Stimulated activated CD8-positive, alpha-beta memory T cell treated with anti-CD3 and anti-CD28 coated beads, Interleukin-7, amount 100 ng/mL, for 1 hour (primary cell): ENCODE measurements at places on chromosomes 2 and 18.

- no peak for DNase-seq
Observed at GRCh38 chr2:19848952-19849351, 52.8 kb downstream of the TTC32 start.

- DNase-seq = no peak
Observed at GRCh38 chr2:205744074-205744591, 61.8 kb downstream of the NRP2 start.

- DNase-seq = no peak
Observed at GRCh38 chr2:229180658-229181057, 90.4 kb downstream of the PID1 start.

GRCh38 chr2:112843288-112843687 is 6.7 kb upstream of the IL1B start:
- DNase-seq = no peak

DNA sequence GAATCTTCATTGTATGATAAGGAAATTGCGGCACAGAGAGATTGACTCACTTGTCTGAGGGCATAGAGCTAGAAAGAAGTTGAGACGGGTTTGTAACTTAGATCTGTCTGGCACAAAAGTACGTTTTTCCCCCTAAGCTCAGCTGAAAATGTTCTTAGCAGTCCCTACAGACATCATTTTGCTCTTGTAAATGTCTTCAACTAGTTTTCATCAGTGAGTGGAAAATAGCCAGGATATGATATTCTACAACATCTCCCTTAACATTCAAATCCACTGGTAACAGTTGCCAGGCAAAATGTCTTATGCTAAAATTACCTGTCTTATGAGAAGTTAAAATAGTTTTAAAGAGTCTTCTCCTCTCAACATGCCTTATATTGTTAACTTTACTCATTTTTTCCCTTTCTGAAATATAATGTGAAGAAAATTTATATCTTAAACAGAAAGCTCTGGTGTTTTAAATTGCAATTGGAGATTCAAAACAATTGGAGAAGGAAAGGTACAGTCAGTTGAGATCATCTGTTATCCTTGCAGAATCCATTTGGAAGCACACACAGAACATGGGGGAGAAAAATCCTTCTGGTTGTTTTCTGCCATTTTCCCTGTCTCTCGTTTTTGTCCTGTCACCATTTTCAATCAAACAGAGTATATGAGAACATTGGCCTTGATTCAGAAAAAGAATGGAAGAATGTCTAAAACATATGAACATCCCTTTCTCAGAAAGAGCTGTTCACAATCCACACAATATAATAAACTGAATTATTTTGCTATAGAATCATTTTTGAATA is 255.0 kb downstream of the TRIB2 start:
- no peak for DNase-seq

GRCh38 chr2:119149611-119150010 is 8.9 kb downstream of the C1QL2 start:
- no peak for DNase-seq

- no peak for DNase-seq
Observed at GRCh38 chr18:957829-958228, 53.2 kb downstream of the ADCYAP1 start.

GRCh38 chr2:235570256-235570655 is 76.4 kb downstream of the AGAP1 start:
- no peak for DNase-seq

- no peak for DNase-seq
Observed at GRCh38 chr2:88942798-88943197, 251.3 kb downstream of the RPIA start.

DNA sequence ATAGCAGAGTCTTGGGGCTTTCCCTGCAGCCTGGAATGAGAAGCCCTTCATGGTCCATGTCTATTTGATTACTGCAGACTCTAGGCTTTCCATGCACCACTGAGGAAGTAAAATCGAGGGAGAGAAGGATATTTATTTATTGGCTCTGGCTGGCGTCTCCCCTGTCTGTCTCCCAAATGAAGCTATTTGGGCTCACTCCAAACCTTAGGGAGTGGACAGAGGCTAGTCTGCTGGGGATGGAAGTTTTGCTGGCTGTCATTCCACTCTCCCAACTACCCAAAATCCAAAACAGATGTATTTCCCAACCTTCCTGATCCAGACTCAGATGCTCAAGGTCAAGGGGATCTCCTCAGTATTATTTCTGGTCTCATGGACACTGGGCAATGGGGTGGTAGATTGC is 33.7 kb downstream of the TMEM17 start:
- DNase-seq = no peak

DNA sequence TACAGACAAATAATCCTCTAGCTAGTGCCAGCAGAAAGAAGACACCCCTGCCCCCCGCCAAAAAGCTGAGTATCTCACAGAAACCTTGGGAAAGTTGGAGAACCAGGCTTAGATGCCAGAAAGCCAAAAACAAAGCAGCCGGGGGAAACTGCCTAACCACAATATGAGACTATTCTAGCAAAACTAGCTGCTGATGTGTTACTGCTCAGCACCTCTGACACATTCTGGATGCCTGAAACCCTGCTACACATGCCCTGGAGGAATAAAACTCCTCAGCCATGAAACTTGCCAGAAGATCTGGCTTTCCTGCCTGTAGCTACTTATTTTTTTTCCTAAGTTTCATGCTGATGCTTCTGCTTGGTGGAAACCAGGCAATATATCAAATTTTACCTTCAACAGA is 122.7 kb upstream of the GCFC2 start:
- DNase-seq = no peak
